A549 treated with Hydrocortisone at 1 μM for 4 hours (cell line): ENCODE measurements at places on chromosomes 12 and 14. TPM values are rescaled to one million over a fixed set of nuclear protein-coding genes. Genes with fewer than 3 reads are reported as not detected.

The PRH2 gene
- 0.29 to 0.47 TPM in 2 of 5 replicates, not detected in the others for total RNA-seq

The SAMD4A gene
- total RNA-seq = 9.8 to 12.3 TPM (median 11.8 TPM) in 5 replicates

The PCED1B gene
- total RNA-seq = 17.2 to 21.4 TPM (median 18.9 TPM) in 5 replicates

The MYO1H gene
- not detected in 5 replicates for total RNA-seq

The KLRF1 gene
- total RNA-seq = not detected in 5 replicates

The IGF1 gene
- not detected in 5 replicates for total RNA-seq

The FAM181A gene
- total RNA-seq = not detected in 5 replicates

The MYF5 gene
- total RNA-seq = not detected in 5 replicates

The BAZ1A gene
- total RNA-seq = 21.4 to 36.4 TPM (median 23.6 TPM) in 5 replicates

The CACNB3 gene
- total RNA-seq = 31.1 to 39.6 TPM (median 34.9 TPM) in 5 replicates

The MYF6 gene
- total RNA-seq = not detected in 5 replicates

The VSIG10 gene
- total RNA-seq = 14.4 to 19.2 TPM (median 17.4 TPM) in 5 replicates

The METTL17 gene
- 67.0 to 76.5 TPM (median 72.4 TPM) in 5 replicates for total RNA-seq

The PIWIL1 gene
- not detected in 5 replicates for total RNA-seq

The SERPINA10 gene
- 0.05 TPM in 1 of 5 replicates, not detected in the others for total RNA-seq

The LRP10 gene
- 70.9 to 81.1 TPM (median 78.0 TPM) in 5 replicates for total RNA-seq

The LRIG3 gene
- 3.3 to 5.8 TPM (median 4.3 TPM) in 5 replicates for total RNA-seq

The NIN gene
- total RNA-seq = 10.9 to 17.4 TPM (median 15.5 TPM) in 5 replicates

The OR6C74 gene
- not detected in 5 replicates for total RNA-seq

The TMEM229B gene
- 0.13 to 0.40 TPM (median 0.17 TPM) in 5 replicates for total RNA-seq

The DAO gene
- not detected in 5 replicates for total RNA-seq

The VWF gene
- total RNA-seq = 0.07 to 0.31 TPM (median 0.14 TPM) in 5 replicates

The ART4 gene
- total RNA-seq = not detected in 5 replicates

The TOMM20L gene
- total RNA-seq = 0.20 TPM in 1 of 5 replicates, not detected in the others

The HDAC7 gene
- 58.4 to 68.4 TPM (median 60.0 TPM) in 5 replicates for total RNA-seq

The C12orf42 gene
- not detected in 5 replicates for total RNA-seq

The TPH2 gene
- total RNA-seq = 0.10 TPM in 1 of 5 replicates, not detected in the others

The A2ML1 gene
- total RNA-seq = not detected in 5 replicates

The RAD9B gene
- total RNA-seq = 0.14 to 0.60 TPM (median 0.46 TPM) in 5 replicates

The HCAR2 gene
- total RNA-seq = 0.05 to 0.10 TPM (median 0.08 TPM) in 4 of 5 replicates, not detected in the other

The NOXRED1 gene
- 0.05 to 0.08 TPM (median 0.07 TPM) in 5 replicates for total RNA-seq

The OAS1 gene
- total RNA-seq = 27.1 to 42.4 TPM (median 35.3 TPM) in 5 replicates

The TAS2R30 gene
- 0.05 to 0.06 TPM in 2 of 5 replicates, not detected in the others for total RNA-seq

The KRT77 gene
- not detected in 5 replicates for total RNA-seq
